ENCODE measurements at places on chromosomes 2 and 18.

- no peak for DNase-seq
Observed at GRCh38 chr2:3469486-3469885, 49.8 kb downstream of the ADI1 start.

- no peak for DNase-seq
Observed at GRCh38 chr2:54956111-54956627, 94.1 kb downstream of the RTN4 start.

- no peak for DNase-seq
Observed at GRCh38 chr18:35038881-35039491, 2.2 kb upstream of the MAPRE2 start.

- DNase-seq = no peak
Observed at GRCh38 chr2:162085090-162085891, 11.3 kb upstream of the DPP4 start.

GRCh38 chr2:47487498-47487875, 84.5 kb downstream of the MSH2 start:
- DNase-seq = no peak

DNA sequence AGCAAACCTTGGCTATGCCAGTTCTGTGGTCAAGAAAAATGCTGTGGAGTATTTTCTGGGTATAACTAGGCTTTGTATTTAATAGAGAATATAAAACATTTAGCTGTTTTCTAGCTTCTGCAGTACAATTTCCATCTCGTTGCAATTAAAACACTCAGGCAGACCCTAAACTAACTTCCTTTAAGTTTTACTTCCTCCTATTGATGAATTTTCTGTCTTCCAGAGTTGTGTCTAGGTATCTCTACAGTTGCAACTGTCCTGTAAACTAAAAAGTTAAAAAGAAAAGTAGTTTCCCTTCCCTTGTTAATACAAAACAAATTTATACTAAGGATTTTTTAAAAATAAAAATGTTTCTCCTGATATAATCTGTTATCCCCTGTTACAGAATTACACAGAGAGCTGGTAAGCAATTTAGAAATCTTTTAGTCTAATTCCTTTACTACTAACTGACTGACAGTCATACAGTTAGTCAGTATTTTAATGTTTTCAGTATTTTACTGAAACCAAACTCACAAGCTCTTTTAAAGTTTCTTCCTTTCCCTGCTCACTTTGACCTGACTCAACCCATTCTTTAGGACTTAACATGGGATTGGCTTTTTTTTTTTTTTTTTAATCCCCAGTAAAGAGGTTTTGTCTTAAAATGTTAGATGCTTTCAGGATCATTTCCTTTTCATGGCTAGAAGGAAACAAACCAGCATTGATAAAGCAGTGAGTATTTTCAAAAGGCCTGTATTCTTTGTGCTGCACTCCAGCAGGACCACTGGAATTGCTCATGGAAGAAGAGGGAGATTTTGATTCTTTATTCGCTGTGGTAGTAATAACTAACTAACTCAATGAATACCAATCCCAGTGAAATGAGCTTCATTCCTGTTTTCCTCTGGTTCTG, 22.9 kb downstream of the ITGAV start:
- DNase-seq = no peak

DNA sequence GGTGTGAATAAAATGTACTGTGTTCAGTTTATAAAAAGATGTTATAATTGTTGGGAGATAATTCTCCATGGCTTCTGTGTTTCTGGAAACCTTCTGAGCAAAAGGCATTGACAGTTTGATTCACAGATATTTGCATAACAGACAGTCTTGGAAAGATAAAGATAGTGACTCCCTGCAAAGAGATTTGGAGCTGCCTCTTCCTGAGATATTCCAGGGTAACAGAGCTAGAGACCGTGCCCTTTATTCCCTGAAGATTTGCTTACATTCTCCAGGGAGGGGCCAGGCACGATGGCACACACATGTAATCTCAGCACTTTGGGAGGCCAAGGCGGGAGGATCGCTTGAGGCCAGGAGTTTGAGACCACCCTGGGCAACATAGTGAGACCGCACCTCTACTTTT, 12.2 kb upstream of the ANXA4 start:
- DNase-seq = no peak

DNA sequence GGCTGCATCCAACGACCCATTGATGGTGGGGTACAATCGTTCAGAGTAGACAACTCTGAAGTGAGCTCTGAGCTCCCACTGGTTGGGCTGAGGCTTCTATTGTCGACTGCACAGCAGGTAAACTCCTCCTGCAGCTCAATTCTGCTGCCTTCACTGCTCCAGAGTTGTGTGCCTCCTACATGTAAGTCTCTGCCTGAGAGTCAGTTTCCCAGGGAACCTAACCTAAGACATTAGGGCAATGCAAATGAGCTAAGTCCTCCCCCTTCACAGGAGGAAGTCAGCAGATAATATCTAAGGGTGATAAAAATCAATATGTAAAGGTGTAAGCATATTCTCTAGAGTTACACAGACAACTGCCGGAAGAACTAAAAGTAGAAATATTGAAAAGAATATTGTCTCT, 22.5 kb upstream of the ACYP2 start:
- DNase-seq = no peak

- DNase-seq = no peak
Observed at GRCh38 chr2:132478461-132479105, 62.0 kb downstream of the GPR39 start.

DNA sequence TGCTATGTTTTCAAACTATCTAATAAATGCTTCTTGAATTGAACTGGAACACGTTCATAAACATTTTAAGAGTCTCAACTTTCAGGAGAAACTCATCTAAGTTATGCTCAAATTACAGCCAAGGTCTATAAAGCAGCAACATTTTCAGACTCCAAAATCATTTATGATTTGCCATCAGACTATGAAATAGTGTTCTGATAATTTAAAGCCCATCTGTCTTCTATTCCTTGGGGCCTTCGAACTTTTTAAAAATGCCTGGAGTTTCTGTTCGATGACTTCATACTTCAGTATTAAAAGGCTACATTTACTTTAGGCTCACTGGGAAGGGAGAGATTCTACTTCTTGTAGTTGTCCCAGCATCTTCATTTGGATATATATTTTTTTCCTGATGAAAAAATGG, 73.6 kb upstream of the NXPH2 start:
- no peak for DNase-seq

DNA sequence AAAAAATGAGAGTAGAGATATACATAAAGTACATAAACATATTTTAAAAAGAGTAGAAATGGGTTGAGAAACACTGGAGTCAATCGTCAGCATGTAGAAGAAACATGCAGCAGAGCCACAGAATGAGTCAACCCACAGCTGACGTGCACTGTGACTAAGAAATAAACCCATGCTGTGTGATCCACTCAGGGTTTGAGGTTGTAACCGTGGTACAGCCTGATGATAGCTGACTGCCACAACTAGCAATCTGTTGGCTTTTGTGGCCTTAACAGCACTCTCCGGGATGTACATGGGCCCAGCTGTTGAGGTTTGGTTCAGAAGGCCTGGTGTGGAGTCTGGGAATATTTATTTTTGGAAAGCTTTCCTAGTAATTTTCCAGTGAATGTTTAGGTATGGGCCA, 554.4 kb upstream of the MEX3C start:
- no peak for DNase-seq

- DNase-seq = no peak
Observed at GRCh38 chr2:128187032-128187654, 96.1 kb downstream of the UGGT1 start.
